G401 (cell line): ENCODE measurements at places on chromosomes 7 and 10. TPM values are rescaled to one million over a fixed set of nuclear protein-coding genes. Genes with fewer than 3 reads are reported as not detected.

- no peak for DNase-seq
These were observed 24.0 kb upstream of the EIF5AL1 start for GRCh38 chr10:79488336-79488735.

The WEE2 gene
- not detected in 2 replicates for total RNA-seq

- DNase-seq: no peak
These were observed 572 bp downstream of the ATP5MF start for GRCh38 chr7:99465421-99465768.

GRCh38 chr10:123966896-123967231, 75.3 kb upstream of the CPXM2 start:
- no peak for DNase-seq

DNA sequence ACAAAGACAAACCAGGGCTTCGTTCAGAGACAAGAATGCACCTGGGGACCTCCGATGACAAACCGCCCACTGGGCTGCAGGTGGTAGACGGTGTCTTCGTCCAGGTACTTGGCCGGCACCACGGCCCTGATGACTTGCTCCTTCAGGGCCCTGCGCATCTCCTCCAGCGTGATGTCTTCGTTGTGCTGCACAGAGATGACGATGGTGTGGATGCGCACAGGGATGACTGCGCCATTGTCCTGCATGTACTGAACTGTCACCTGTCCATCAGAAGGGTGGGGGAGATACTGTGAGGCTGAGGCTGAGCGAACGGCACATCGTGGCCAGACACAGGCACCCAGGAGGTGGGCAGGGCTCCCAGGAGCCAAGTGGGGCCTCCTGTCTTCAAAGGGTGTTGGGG, 13.1 kb downstream of the MAT1A start:
- no peak for DNase-seq

DNA sequence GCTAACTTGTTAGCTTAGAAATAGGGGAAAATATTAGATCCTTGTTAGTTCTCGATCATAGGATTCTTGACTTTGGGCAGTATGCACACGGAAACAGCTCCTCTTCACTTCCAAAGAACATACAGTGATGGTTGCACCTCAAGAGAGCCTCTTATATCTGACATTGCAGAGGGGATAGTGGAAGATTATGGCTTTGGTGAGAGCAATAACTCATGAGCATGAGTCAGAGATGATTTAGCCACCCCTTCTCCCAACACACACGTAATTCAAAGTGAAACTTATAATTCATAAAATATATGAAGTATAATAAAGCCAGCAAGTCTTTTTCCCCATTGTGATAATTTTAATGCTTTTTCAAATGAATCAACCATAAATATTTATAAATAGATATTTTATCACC, 683.7 kb downstream of the POM121L12 start:
- DNase-seq: no peak

The SCIN gene
- total RNA-seq: not detected in 2 replicates

The DCLRE1A gene
- 8.2 and 8.4 TPM in 2 replicates for total RNA-seq

DNA sequence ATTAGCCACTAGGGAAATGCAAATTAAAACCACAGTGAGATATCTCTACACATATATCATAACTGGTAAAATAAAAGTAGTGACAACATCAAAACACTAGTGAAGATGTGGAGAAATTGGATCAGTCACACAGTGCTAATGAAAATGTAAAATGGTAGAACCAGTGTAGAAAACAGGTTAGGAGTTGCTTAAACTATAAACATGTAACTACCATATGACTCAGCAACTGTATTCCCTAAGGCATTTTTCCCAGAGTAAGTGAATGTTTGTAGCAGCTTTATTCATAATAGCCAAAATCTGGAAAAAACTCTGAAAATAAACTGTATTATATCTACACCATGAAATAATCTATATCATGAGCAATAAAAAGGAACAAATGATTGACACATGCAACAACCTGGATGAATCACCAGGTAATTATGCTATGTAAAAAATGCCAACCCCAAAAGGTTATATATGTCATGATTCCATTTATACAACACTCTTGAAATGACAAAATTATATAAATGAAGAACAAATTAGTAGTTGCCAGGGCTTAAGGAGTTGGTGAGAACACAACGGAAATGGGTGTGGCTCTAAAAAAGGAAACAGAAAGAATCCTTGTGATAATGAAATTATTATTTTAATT, 22.8 kb downstream of the SLC25A40 start:
- no peak for DNase-seq

DNA sequence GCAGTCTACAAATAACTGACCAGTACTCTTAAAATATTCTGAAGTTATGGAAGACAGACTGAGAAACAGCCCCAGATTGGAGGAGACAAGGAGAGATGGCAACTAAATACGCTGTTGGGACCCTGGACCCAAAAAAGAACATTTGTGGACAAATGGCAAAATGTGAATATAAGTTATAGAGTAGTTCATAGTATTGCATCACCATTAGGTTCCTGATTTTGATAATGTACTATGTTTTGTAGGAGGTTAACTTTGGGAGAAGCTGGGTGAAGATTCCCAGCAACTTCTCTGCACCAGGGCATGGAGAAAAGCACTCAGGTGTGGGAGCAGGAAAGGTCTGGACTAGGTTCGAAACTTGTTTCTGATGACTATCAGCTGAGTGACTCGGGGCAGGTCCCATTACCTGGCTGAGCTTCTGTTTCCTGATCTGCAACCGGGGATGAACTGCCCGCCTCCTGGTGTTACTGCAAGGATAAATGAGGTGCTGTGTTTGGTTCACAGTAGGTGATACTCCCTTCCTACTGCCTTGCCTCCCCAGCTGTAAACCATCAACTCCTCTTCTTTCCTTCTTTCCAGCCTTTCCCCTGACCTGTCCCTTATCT, 48.2 kb downstream of the EEPD1 start:
- DNase-seq: no peak

The AKR1D1 gene
- not detected in 2 replicates for total RNA-seq

The CHCHD3 gene
- total RNA-seq: 155 and 220 TPM in 2 replicates

- DNase-seq: no peak
These were observed 2.2 kb upstream of the CHCHD1 start for GRCh38 chr10:73779539-73780197.

DNA sequence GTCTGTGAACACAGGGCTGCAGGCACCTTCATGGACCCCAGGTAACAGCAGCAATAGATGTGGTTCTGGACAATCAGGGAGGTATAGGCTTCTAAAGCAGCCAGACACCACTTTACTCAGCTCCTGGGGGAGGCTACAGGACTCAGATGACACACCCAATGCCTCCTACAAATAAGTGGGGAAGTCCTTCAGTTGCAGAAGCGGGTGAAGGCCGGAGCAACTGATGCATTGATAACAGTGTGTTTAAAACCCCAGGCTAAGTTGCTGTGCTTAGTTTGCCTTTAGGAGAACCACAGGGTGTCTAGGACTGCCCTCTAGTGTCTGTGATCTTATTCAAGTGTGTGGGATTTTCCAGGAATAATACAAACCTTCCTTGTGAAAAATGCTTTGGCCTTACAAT, 5.9 kb upstream of the ITGA8 start:
- DNase-seq: peak; percentile 72

- DNase-seq: no peak
These were observed 241.7 kb downstream of the TMEM26 start for GRCh38 chr10:61211468-61211867.

GRCh38 chr7:139124084-139124914, 14.8 kb upstream of the ZC3HAV1 start:
- no peak for DNase-seq

- DNase-seq: no peak
These were observed 35.3 kb downstream of the NET1 start for GRCh38 chr10:5447611-5448071.

DNA sequence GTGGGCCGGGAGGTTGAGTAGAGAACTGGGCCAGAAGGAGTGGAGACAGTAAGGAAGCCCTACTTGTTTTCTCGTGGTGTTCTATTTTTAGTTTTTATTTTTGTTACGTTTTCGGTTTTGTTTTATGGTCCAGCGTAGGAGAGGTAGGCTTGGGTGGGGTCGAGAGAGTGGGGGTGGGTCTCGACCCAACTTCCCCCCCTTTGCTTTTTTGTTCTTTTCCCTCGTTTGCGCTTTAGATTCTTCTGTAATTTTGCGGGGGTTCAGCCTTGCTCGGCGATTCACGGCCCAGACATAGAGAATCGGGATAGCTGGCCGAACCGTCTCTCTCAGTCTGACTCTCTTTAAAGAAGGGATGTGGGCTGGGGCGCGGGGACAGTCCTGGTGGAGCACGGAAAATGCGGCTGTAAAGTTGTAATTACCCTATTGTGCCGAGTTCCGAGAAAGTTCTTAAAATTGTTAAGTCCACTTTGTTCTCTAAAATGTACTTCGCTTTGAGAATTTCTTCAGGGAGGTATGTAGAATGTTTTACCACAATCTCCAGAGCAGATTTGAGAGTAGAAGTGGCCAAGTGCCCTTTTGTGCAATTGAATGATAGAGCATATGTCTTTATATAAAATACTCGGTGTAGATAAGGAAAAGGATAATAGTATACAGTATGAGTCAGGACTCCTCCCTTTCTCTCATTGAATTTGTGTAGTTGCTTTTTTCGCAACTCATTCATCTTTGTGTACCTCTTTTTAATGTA, 816 bp downstream of the DMTF1 start:
- DNase-seq: peak; percentile 49

The OR2A1 gene
- not detected in 2 replicates for total RNA-seq

The CYP26A1 gene
- total RNA-seq: 0.24 and 0.25 TPM in 2 replicates

DNA sequence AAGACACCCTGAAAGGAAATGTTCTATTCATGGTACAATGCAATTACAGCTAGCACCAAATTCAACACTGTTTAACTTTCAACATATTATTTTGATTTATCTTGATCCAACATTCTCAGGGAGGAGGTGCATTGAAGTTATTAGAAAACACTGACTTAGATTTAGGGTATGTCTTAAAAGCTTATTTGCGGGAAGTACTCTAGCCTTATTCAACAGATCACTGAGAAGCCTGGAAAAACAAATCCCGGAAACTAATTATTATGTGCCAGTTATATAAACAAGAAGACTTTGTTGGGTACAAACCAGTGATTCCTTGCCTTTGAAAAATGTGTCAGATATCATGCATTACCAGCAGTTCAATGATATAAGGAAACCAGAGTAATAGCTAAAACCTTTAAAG, 160.1 kb downstream of the CFTR start:
- DNase-seq: no peak

GRCh38 chr10:83037653-83038052, 1101.7 kb upstream of the GHITM start:
- no peak for DNase-seq

DNA sequence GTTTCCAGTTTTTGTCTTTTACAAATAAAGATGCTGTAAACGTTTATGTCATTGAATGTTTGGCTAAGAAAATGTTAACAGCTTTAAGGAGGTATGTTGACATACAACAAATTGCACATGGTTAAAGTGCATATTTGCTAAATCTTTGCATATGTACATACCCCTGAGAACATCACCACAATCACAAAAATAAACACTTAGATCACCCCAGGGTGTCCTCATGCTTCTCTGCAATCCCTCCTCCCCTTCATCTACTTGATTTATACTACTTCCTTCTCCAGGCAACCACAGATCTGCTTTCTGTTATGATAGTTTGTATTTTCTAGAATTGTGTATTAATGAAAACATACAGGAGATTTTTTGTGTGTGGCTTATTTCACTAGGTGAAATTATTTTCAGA, 209.5 kb downstream of the GLRX3 start:
- DNase-seq: no peak

- DNase-seq: no peak
These were observed 43.1 kb upstream of the HSPB1 start for GRCh38 chr7:76259124-76260093.

- no peak for DNase-seq
These were observed 2.9 kb downstream of the HYAL4 start for GRCh38 chr7:123847868-123848267.

DNA sequence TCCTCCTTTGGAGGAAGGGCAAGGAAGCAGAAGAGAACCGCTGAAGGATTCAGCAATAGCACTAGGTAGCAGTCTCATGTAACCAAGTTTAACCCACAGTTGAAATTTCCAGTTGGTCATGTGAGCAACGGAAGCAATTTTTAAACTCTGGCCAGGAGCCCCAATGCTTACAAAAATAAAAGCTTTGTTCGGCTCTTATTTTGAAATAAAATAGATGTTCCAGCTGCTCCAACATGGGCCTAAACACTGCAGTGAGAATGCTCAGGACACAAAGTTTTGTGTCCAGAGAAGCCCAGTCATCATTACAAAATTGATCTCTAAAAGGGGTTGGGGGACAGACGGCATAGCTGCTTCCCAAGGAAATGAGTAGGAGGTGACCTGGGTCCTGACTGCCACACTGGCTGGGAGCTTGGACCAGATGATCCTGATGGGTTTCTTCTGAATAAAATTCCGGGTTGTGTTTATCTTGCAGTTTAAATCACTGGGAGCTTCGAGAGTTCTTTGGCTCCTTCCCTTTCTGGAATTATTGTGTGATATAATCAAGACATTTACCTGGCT, 452 bp upstream of the TMEM140 start:
- no peak for DNase-seq
